ENCODE measurements at places on chromosomes 7 and 10.

DNA sequence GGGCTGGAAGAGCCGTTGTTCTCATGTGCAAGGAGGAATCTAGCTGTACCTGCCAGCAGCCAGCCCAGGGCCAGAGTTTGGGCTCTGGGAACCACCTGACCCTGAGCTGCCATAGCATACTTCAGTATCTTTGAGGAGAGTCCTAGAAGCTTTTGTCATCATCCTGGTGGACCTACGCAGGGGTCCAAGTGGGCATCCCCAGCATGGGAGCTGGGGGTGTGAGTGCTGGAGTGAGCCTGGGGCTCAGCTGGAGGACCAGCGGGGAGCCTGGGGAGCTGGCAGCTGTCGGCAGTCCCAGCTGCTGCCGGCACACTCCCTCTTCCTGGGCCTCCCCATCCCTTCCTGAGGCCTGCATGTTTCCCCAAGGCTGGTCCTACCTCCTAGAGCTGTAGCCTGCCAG lies 32.5 kb downstream of the C10orf105 start:
- no peaks in the 10 kb centered on the region for H3K36me3 ChIP-seq
- H3K27ac ChIP-seq, result no peak overlapping the region
- no peak overlapping the region for H3K4me3 ChIP-seq
- DNase-seq, result no peak
- H3K27me3 ChIP-seq, result peaks cover 19% of the 10 kb centered on the region

GRCh38 chr10:100653238-100653956 lies 92.0 kb upstream of the PAX2 start:
- H3K27me3 ChIP-seq, result peaks cover 70% of the 10 kb centered on the region
- H3K27ac ChIP-seq, result no peak overlapping the region
- no peaks in the 10 kb centered on the region for H3K36me3 ChIP-seq
- DNase-seq, result no peak
- H3K4me3 ChIP-seq, result no peak overlapping the region

GRCh38 chr10:66892871-66893270 lies 33.0 kb upstream of the LRRTM3 start:
- H3K4me1 ChIP-seq, result no peaks in the 10 kb centered on the region
- DNase-seq, result no peak
- no peak overlapping the region for H3K27ac ChIP-seq
- no peaks in the 10 kb centered on the region for H3K27me3 ChIP-seq
- H3K36me3 ChIP-seq, result no peaks in the 10 kb centered on the region

DNA sequence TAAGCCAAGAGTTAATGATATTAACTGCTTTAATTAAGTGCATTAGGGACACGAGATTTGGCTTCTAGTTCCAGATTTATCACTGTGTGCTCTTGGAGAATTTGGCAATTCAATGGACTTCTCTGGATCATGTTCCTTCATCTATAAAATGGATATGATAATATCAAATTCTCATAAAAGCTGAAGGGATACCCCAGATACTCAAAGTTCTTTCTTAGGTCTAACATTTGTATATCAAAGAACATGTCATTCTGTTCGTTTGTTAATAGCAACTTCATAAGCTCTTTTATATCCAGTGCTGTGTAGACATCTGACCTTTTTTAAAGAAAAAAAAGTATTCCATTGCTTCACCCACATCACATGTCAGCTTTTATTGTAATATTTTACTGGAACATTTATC lies 54.6 kb upstream of the HDAC9 start:
- DNase-seq, result no peak
- no peak overlapping the region for H3K4me3 ChIP-seq
- no peaks in the 10 kb centered on the region for H3K4me1 ChIP-seq
- H3K36me3 ChIP-seq, result no peaks in the 10 kb centered on the region

GRCh38 chr7:54476609-54477008 lies 65.6 kb upstream of the VSTM2A start:
- no peaks in the 10 kb centered on the region for H3K4me1 ChIP-seq
- H3K27ac ChIP-seq, result no peak overlapping the region
- no peaks in the 10 kb centered on the region for H3K27me3 ChIP-seq
- DNase-seq, result no peak
- no peak overlapping the region for H3K4me3 ChIP-seq

GRCh38 chr10:62231371-62231770 lies 37.3 kb downstream of the RTKN2 start:
- H3K36me3 ChIP-seq, result no peaks in the 10 kb centered on the region
- H3K27ac ChIP-seq, result no peak overlapping the region
- no peaks in the 10 kb centered on the region for H3K27me3 ChIP-seq
- no peak overlapping the region for H3K4me3 ChIP-seq
- no peak for DNase-seq
- H3K4me1 ChIP-seq, result no peaks in the 10 kb centered on the region

GRCh38 chr10:75400771-75401568 lies 594 bp downstream of the ZNF503 start:
- H3K4me1 ChIP-seq, result no peaks in the 10 kb centered on the region
- H3K27ac ChIP-seq, result peak overlapping the region; percentile 90
- H3K27me3 ChIP-seq, result no peaks in the 10 kb centered on the region
- peak overlapping the region; percentile 99 for H3K4me3 ChIP-seq

- no peak overlapping the region for H3K4me3 ChIP-seq
- H3K27me3 ChIP-seq, result no peaks in the 10 kb centered on the region
- no peaks in the 10 kb centered on the region for H3K36me3 ChIP-seq
Measured at GRCh38 chr10:107740962-107741690, 576.6 kb upstream of the SORCS1 start.

DNA sequence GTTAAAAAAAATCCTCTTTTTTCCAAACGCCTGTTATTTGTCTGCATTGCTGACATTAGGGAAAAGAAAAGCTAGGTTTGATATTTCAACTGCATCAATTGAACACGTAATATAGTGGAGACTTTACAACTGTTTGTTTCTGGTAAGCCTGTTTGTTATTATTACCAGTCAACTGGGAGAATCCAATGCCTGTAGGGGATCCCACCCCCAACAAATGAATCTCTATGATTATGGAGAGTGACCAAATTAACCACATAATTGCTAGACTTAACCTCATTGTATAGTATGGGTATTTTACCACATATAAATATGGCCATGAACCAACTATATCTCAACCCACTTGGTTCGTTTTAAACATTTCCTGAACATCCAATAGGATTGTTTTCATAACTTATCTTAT lies 216.1 kb downstream of the TWIST1 start:
- DNase-seq, result no peak
- H3K36me3 ChIP-seq, result no peaks in the 10 kb centered on the region
- no peaks in the 10 kb centered on the region for H3K27me3 ChIP-seq
- H3K27ac ChIP-seq, result no peak overlapping the region
- H3K4me1 ChIP-seq, result no peaks in the 10 kb centered on the region

DNA sequence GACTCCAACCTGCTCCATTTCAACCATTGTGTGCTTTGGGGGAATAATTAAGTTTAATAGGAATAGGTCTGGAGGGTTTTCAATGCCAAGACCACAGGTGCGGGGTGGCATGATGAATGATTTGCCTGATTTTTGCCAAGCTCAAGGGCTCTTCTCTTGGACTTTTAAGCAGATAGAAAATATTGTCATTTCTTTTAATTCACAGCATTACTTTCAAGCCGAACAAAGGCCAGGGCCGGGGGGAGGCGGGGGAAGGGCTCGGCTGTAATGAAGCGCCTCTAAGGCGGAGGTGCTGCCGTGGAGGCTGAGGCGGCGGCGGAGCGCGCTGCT lies 6.5 kb downstream of the PTF1A start:
- no peak for DNase-seq
- no peaks in the 10 kb centered on the region for H3K36me3 ChIP-seq
- no peak overlapping the region for H3K27ac ChIP-seq
- H3K4me1 ChIP-seq, result no peaks in the 10 kb centered on the region

- H3K4me3 ChIP-seq, result no peak overlapping the region
- DNase-seq, result no peak
- H3K27me3 ChIP-seq, result no peaks in the 10 kb centered on the region
- no peak overlapping the region for H3K27ac ChIP-seq
Measured at GRCh38 chr10:99667108-99667751, 7.9 kb downstream of the ENTPD7 start.

DNA sequence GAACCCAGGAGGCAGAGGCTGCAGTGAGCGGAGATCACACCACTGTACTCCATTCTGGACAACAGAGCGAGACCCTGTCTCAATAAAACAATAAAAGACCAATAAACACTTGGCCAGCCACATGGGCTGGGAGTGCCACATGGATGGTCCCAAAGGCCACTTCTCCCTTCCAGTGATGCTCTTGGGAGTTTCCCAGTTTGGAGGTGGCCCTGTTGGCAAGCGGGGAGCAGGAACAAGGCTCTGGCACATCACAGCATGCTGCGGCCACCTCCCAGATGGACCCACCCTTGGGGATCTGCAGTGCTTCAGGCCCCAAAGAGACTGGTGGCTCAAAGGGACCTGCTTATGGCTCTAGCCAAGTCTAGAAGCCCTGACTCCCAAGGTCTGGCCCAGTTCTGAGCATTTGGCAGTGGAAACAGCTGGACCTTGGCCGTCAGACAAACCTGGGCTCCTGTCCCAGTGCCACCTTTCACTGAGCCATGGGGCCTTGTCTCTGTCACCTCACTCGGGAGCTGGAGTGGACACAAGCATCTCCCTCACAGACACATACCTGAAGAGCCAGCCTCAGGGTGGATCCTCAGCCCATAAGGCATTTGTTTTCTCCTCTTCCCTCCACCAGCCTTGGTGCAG lies 91.7 kb downstream of the COL13A1 start:
- H3K36me3 ChIP-seq, result no peaks in the 10 kb centered on the region
- H3K4me1 ChIP-seq, result no peaks in the 10 kb centered on the region
- no peak overlapping the region for H3K4me3 ChIP-seq
- H3K27me3 ChIP-seq, result peaks cover 83% of the 10 kb centered on the region
- no peak for DNase-seq

GRCh38 chr7:130144312-130145171 lies 60.7 kb downstream of the TMEM209 start:
- H3K27ac ChIP-seq, result no peak overlapping the region
- no peaks in the 10 kb centered on the region for H3K4me1 ChIP-seq
- no peak overlapping the region for H3K4me3 ChIP-seq
- DNase-seq, result no peak
- no peaks in the 10 kb centered on the region for H3K36me3 ChIP-seq
- no peaks in the 10 kb centered on the region for H3K27me3 ChIP-seq

DNA sequence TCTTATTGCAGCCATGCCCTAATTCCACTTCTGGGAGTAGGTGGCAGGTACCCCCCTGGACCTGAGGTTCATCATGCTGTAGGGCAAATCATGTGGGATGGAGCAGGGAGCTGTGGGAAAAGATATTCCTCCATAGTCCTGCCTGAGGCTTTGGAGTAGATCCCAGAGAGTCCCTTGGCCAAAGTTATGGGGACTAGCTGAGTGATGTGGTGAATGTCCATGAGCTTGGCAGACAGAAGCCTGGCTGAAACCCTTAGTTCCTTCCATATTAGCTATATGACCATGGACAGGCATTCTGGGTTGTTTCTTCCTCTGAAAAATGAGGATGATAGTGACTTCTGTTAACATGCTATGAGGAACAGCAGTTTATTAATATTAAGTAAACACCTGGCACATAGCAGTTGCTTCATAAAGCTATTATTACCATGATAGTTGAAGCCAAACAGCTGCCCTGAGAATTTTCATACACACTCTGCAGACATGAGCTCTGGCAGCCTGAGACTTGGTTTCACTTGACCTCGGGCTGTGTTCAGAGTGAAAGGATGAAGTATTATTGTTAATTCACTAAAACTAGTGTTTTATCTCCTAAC lies 15.0 kb upstream of the IMPDH1 start:
- no peaks in the 10 kb centered on the region for H3K27me3 ChIP-seq
- H3K4me1 ChIP-seq, result peaks cover 7% of the 10 kb centered on the region
- H3K4me3 ChIP-seq, result no peak overlapping the region
- DNase-seq, result no peak
- H3K27ac ChIP-seq, result no peak overlapping the region

- H3K27ac ChIP-seq, result no peak overlapping the region
- DNase-seq, result no peak
- H3K36me3 ChIP-seq, result no peaks in the 10 kb centered on the region
- no peak overlapping the region for H3K4me3 ChIP-seq
Measured at GRCh38 chr7:155980841-155981240, 168.6 kb upstream of the SHH start.

DNA sequence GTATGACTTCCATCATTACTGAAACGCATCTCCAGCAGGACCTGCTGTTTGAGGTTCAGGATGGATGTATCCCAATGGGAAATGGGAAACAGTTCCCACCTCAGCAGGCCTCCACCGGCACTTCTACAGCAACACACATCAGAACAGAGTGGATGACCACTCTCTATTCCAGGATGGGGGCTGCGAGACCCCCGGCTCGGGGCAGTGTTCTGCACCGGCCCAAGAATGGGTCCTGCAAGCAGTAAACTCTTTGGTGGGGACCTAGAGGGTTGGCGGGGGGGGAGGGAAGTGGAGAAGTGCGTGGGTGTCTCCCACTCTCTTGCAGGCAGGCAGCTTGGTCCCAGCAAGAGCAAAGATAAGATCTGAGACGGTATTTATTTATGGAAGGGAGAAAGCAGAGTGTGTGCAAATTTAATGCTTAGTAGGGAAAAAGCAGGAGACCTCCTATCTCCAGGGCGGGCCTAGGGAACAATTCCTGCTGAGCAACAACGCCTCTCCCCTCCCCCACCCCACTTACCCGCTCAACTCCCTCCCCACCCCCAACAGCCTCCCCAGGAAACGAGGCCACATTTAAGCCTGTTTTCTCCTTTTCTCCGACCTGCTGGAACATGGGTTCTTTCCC lies 4.0 kb downstream of the SFMBT2 start:
- no peaks in the 10 kb centered on the region for H3K27me3 ChIP-seq
- no peak overlapping the region for H3K4me3 ChIP-seq
- no peak for DNase-seq
- no peaks in the 10 kb centered on the region for H3K36me3 ChIP-seq

- H3K27me3 ChIP-seq, result peaks cover 32% of the 10 kb centered on the region
- H3K27ac ChIP-seq, result no peak overlapping the region
- no peaks in the 10 kb centered on the region for H3K36me3 ChIP-seq
- no peak overlapping the region for H3K4me3 ChIP-seq
Measured at GRCh38 chr7:27207348-27207985, 7.6 kb upstream of the HOXA13 start.

DNA sequence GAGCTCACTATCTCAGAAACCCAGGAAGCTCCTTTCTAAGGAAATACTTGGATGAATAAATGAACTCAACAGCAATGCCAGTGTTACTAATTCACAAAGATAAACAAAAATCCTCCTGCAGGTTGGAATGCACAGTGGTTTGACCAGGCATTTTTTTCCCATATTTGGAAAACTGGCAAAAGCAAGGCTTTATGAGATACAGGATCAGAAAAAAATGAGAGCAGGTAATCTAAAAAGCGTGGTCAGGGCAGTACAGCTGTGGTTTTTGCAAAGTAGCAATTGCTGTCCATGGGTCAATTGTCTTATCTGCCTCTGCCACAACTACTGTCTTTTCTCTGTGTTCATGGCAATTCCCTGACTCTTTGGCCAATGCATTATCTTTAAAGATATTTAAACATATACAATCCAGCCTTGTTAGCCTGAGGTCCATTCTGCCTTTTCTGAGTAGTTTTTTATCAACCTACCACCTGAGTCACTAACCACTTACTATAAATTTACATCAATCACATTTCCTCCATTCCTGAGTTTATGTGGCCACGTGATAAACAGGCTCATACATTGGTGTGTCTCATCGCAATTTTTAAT lies 564.5 kb upstream of the IGFBP3 start:
- H3K27me3 ChIP-seq, result no peaks in the 10 kb centered on the region
- no peak overlapping the region for H3K27ac ChIP-seq
- no peak overlapping the region for H3K4me3 ChIP-seq
- H3K4me1 ChIP-seq, result no peaks in the 10 kb centered on the region
- no peaks in the 10 kb centered on the region for H3K36me3 ChIP-seq
